ENCODE measurements at places on chromosomes 11 and 22.

DNA sequence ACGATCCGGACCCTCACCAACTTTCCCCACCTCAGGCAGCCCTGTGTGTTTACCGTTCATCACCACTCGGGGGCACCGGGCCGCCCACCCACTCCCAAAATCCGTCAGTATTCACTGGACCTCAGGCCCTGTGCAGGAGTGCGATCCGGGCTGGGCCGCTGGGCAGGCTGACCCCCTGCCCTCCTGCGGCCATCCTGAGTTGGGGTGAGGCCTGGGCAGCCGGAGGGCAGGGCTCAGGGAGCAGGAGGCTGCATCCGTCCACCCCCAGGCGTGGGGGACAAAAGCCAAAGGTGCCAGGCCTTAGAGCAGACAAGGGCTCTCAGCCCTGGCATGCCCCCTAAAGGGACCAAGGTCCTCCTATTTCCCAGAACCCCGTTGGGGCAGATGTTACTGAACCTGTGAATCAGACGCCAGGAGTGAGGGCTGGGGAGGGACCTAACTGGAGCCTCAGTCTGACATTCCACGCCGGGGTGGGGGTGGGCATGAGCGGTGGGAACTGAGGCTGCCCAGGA, 16.8 kb upstream of the TMEM191C start:
- no peak for DNase-seq

DNA sequence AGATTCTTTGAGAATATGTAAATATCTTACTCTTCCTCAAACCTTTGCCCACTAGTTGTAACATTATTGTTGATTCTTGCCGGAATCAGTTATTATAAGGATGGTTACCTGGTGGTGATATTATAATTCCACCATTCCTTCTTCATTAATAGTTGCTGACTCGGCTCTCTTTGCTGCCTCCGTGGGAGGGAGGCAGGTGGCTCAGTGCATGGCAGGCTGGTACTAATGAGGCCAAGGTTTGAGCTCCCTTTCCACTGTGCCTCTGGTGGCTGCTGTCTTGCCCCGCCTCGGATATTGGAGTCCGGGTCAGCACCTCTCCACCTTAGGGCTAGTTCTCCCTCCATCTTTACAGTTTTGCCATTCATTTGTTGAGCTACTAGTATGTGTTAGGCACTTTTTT, 12.7 kb downstream of the CD6 start:
- no peak for DNase-seq

- DNase-seq, result peak; percentile 38
Measured at GRCh38 chr11:57638005-57638781, 11.5 kb downstream of the YPEL4 start.

- no peak for DNase-seq
Measured at GRCh38 chr22:31544481-31545480, 48.4 kb downstream of the SFI1 start.

DNA sequence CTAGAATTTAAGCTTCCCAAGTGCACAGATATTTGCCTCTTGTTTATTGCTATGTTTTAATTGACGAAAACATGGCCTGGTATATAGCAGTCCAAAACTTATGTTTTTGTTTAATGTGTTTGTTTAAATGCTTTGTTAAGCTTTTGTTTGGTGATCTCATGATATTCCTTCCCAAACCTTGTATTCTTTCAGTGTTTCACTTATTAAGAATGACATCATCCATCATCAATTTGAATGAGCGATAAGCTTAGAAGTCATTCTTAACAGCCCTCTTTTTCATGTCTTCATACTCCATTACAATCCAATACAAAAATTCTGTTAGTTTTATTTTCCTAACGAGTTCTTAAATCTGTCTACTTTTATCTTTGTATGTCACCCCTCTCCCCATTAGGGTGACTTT, 206.0 kb downstream of the DYNC2H1 start:
- no peak for DNase-seq

GRCh38 chr11:64894070-64894811, 15.8 kb upstream of the EHD1 start:
- DNase-seq, result peak; percentile 57

DNA sequence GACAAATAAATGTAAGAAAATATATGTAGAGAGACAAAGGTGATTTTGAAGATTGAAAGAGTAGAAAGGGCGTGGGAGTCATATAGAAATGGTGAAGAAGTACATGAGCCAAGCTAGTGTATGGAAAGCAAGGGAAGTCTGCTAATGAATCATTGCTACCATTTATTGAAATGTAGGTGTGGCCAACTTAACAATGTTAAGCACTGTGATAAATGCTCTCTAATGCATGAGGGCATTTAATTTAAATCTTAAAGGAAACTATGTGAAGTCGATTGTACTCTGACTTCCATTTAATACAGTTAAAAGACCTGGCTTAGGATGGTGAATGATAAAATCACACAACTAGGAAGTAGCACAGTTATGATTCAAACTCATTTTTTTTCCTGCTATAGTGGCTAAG, 219.9 kb downstream of the CASP12 start:
- no peak for DNase-seq

- no peak for DNase-seq
Measured at GRCh38 chr11:102545701-102546100, 15.2 kb upstream of the MMP7 start.

GRCh38 chr11:96875712-96876111, 485.9 kb downstream of the JRKL start:
- DNase-seq, result no peak

- DNase-seq, result no peak
Measured at GRCh38 chr22:39021552-39022250, 774 bp downstream of the APOBEC3D start.

DNA sequence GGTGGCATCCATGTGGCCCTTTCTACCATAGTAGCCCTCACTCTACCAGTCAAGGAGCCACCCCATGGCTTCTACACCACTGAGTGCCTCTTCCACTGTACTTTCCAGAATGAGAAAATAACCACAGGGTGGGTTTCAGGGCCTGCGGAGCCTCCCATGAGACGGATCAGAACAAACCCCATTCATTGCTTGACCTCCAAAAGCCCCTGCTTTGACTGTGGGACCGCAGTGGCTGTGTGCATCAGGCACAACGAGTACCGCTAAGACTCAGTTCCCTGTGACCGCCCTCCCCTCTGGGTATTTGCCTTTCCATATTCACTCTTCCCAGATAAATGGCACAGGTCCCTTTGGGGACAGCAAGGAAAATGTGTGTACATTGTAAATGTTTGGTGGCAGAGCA, 11.5 kb upstream of the MRGPRF start:
- no peak for DNase-seq

DNA sequence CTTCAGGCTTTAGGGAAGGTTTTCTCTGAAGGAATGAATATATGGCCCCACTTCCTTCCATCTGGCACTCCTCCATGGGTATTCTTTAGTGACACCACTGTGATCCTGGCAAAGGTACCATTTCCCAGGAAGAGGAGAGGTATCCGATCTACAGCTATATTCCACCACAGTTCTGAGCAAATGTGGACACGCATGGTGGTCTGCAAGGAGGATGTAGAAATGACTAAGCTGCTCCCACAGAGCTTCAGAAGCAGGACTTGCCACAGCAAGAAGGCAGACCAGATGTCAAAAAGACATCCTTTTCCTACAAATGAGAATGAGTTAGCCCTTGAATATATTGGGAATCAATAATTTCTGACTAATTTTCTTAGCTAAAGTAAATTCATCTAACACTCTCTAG, 45.5 kb downstream of the ARFGAP2 start:
- no peak for DNase-seq

GRCh38 chr22:17913801-17914347, 110.5 kb downstream of the MICAL3 start:
- no peak for DNase-seq

Data from NCI-H1092 (cell line).